AG09309 (cell line): ENCODE measurements at places on chromosomes 11 and 22.

DNA sequence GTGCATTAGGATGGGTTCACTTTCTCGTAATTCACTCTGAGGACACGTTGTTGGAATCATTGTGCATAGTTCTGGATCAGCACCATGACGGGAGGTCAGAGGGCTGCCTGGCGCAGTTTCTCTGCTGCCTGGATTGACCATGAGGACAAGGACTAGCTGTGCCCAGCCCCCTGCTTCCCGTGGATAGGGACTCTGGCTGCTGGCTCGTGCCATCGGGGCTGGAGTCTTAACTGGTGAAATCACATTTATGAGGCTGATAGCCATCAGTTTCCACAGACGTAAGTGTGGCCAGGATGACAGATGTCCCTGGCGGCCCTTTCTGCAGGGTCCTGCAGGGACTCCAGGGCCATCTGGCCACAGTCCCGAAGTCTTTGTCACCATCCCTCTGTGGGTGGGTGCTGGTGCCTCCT, 24.1 kb upstream of the GRAMD4 start:
- no peak for DNase-seq

DNA sequence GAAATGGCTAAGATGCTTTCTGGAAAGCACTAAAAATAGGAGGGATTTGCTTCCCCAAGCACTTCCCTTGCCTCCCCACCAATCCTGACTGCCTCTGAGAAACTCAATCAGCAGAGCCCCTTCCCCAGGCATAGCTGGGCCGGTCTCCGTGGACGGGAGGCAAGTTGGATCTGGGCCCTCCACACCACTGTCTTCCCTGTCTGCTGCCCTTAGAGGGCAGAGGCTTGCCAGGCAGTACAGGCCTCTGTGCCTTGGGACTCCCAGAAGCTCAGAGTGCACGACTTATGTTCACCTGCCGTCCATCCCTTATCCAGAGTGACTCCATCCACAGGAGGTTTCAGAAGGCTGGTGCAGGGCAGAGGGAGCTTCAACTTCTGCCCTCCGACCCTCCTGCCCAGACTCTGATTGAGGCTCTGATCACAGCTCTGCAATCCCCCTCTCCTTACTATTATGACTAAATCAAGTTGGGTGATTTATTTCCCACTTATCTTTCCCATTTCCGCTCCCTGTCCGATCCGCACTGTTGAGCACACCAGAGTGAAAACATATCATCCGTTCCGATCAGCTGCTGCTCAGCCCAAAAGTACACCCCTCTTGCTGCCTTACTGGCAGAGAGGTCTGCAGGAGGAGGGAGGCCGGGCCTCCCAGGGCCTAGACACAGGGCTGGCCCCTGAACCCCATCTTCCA, 71.8 kb downstream of the DSCAML1 start:
- DNase-seq, result no peak

GRCh38 chr11:133900176-133901105, 55.1 kb upstream of the SPATA19 start:
- no peak for DNase-seq

- DNase-seq, result no peak
Measured at GRCh38 chr11:44467413-44467812, 98.0 kb upstream of the CD82 start.

DNA sequence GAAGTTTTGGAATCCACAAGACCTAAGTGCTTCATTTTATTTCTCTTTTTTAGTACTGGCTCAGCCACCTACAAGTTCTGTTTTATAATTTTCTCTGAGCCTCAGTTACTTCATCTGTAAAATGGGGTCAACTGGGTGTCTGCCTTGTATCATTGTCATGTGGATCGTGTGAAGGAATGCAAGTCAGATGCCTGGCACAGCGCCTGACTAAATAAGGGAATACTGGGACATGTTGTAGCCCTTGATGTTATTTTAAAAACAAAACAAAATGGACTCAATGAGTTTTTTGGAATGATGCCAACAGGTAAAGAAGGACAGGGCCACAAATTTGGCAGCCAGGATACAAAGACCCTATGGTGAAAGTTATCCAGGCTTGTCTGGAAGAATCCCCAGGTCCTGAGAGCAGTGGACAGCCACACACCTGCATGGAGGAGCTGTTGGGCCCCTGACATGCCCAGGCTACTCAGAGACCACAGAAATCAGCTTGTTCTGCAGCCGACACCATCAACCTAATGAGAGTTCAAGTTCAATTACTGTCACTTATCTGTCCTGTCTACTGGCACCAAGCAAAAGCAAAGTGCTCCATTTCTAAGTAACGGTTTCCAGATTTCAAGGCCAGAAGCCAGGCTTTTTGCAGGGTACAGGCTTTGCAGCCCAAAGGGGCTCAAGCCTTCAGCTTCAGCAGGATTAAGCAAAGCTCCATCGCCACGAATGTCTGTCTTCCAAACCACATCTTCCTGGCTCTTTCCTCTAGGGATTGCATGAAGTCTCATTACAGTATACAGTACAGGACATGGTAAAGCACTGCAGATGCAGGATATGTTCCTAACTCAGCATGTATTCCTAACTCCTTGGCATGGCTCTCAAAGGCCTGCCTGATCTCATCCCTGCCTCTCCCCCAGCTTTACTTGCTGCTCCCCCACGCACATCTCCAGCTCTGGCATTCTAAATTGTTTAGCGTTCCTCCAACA, 18.4 kb downstream of the DKK3 start:
- DNase-seq, result no peak

DNA sequence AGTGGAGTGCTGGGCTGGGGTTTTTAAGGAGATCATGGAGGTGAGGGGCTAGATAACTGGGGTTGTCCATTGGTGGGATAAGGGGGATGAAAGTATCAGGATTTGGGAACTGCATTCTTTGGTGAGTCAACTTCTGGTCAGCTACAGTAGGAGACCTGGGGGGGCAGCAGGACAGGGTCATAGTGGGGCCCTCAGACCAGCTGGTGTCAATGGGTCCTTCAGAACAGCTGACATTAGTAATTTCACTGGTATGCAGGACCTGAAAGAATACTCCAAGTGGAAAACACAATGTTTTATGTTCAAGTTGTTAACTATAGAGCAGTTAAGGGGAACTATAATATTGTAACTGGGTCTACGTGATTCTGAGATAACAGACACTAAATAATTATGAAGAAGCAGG, 2.8 kb upstream of the TTC12 start:
- no peak for DNase-seq

- no peak for DNase-seq
Measured at GRCh38 chr22:32932176-32932575, 126.0 kb downstream of the SYN3 start.

GRCh38 chr11:75530577-75530976, 4.8 kb upstream of the GDPD5 start:
- DNase-seq, result no peak

DNA sequence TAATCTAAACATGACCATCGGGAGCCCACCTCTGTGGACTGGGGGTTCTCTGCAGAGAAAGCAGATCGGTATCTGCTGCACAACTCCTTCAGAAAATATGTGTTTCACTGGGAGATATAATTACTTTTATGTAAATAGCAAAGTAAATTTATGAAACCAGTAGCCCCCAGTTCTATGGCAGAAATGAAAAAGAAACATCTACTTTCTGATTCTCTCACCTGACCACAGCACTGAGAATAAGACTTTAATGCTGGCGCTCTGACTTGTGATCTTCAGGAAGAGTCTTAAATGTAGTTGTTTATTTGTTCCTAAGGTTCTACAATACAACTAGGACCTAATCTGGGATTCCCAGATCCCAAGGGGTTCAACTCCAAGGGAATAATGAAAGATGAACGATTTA, 518.0 kb downstream of the DLG2 start:
- DNase-seq, result no peak

- no peak for DNase-seq
Measured at GRCh38 chr22:50148991-50149721, 21.4 kb upstream of the PANX2 start.

DNA sequence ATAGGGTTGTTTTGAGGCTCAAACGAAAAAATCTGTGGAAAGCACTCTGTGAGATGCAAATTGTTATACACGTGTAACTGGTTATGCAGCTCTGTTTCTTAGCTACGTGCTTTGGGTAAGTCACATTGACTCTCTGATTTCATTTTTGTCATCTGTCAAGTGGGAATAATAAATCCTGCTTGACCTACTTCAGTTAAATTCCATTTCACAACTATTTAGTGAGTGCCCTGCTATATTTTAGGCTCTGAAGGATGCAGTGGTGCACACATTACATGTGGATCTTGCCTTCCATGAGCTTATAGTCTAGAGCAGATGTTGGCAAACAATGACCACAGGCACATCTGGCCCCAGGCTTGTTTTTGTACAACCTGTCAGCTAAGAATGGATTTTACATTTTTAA, 133.6 kb upstream of the PLET1 start:
- no peak for DNase-seq

DNA sequence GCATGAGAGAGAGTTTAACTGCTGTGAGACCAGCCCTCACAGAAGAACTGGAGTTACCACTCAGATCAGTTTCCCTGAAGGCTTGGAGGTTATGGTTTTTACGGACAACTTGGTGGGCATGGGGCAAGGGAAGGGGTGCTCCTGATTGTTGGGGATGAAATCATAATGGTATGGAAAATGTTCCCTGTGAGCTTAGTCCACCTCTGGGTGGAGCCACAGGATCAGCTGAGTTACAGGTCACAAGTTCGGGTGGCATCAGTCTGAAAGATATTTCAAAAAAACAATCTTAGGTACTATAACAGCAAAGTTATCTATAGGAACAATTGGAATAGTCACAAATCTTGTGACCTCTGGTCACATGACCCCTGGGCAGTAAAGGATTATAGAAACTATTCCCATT, 162.9 kb downstream of the DLG2 start:
- no peak for DNase-seq

DNA sequence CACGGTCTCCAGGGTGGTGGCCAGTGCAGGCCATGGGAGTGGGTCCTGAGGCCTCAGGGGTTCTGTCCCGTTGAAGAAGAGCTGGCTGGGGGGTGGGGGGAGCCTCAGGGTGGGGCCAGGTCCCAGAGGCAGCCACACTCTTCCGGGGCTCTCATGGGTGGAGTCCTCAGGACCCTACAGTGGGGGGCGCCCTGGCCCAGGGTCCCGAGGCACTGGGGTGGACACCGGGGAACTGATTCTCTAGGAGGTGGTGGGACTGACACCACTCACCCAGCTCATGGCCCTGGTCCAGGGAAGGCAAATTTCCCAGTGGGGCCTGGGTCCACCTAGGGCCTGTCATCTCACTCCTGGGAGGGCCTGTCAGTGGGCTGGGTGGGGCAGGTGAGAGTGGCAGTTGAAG, 12.8 kb downstream of the GGT5 start:
- no peak for DNase-seq

GRCh38 chr11:122672892-122673291, 17.4 kb downstream of the UBASH3B start:
- no peak for DNase-seq

GRCh38 chr11:67391304-67392182, at the start of gene RAD9A:
RAD9A (plus strand) TSS chr11:67391986; CDS start chr11:67392045, 59 bp downstream.
- peak; percentile 47 for DNase-seq

DNA sequence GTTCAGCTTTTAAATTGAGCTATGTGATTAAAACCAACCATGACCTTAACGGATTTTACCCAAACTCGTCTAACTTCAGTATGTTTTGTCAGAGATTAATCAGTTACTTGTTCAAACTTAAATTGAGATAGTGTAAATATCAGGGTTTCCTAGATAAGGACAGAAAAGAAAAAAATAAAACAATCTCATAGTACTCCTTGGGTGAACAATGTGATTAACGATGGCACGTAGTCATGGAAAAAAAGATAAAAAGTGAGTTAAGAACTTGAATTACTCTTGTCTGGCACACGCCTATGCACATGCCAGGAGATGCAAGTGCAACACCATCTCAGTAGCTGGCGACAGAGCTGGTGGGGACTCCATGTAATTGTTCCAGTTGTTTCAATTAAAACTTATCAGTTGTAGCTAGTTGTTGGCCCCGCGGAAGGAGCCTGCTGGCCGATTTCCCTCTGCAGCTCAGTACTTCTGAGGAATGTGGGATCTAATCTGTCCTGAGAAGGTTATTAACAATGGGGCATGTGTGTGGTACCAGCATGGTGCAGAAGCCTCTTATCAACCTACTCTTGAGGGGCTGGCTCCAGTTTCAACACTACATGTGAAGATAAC, 3.0 kb downstream of the RASSF10 start:
- no peak for DNase-seq

DNA sequence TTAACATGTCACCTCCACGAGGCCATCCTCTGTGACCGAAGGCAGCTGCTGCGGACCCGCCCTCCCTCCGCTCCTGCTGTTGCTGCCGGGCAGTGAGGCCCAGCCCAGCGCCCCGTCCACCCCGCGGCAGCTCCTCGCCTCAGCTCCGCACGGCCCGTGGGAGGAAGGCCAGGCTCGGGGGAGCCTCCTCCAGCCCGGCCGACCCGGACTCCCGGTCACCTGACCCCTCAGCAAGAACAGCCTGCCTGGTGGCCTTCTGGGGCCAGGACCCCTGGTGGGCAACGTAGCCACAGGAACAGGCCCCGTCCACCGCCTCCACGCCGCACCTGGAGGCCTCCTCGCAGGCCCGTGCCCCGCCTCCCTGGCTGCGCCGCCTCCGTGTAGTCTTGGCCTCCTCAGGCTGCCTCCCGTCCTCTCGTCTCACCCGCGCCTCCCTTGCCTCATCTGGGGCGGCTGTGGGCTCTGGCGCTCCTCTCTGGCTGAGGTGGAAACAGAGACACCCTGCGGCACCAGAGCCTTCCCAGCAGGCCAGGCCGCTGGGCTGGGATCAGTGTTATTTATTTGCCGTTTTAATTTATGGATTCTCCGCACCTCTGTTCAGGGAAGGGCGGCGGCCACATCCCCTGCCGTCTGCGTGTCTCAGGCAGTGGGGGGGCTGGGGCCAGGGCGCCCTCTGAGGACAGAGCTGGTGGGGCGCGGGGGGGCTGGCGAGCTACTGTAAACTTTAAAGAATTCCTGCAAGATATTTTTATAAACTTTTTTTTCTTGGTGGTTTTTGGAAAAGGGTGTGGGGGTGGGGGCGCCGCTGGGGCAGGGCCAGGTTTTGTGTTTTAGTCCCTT, 25.4 kb downstream of the MOB2 start:
- DNase-seq, result no peak

GRCh38 chr22:31659246-31659645, 2.8 kb downstream of the PISD start:
- no peak for DNase-seq

- DNase-seq, result no peak
Measured at GRCh38 chr11:12598330-12599256, 75.6 kb upstream of the TEAD1 start.
